ENCODE measurements at places on chromosomes 2 and 18. TPM values are rescaled to one million over a fixed set of nuclear protein-coding genes. Genes with fewer than 3 reads are reported as not detected.
A peak's percentile ranks its signal among the peaks of the same experiment; 100 is the strongest.

DNA sequence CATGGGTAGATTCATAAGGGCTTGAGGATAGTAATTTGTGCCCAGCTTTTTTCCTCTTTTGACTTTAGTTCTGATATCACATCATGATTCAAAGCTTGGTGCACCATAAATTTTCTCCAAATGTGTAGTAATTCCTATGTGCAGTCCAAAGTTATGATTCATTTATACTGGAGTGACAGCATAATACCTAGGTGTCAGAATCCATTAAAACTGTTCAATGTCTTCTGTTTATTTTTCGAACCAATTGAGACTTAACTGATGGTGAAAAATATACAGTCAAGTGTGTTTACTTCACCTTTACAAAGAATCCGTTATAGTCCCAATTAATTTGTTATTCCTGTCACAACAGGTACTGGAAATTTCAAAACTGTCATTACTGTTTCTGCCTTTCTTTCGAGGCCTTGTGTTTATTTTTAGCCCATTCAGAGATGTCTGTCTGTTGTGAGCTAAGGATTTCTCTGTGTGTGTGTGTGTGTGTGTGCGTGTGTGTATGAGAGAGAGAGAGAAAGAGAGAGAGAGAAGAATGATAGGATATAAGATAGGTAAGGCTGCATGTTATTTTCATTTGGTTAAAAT, 389.7 kb upstream of the ATP5MC3 start:
- H3K4me1 ChIP-seq = no peaks in the 10 kb centered on the region
- no peak overlapping the region for H3K4me3 ChIP-seq
- H3K27ac ChIP-seq = no peak overlapping the region
- DNase-seq = no peak
- no peaks in the 10 kb centered on the region for H3K27me3 ChIP-seq

- no peak overlapping the region for H3K27ac ChIP-seq
- H3K27me3 ChIP-seq = no peaks in the 10 kb centered on the region
- no peak for DNase-seq
Observed at GRCh38 chr2:19685731-19686130, 216.1 kb downstream of the TTC32 start.

DNA sequence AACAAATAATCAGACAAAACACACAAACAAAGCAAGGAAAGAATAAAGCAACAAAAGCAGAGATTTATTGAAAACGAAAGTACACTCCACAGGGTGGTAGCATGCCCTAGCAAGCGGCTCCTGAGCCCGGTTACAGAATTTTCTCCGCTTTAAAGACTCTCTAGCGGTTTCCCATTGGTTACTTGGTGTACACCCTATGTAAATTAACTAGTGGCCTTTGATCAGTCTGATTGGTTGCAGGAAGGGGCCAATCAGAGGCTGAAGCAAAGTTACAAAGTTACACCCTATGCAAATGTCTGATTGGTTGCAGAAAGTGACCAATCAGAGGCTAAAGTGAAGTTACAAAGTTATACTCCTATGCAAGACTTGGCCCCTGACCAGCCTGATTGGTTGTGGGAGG, 242.9 kb downstream of the LDLRAD4 start:
- H3K36me3 ChIP-seq = no peaks in the 10 kb centered on the region
- no peaks in the 10 kb centered on the region for H3K4me1 ChIP-seq
- DNase-seq = no peak
- H3K27me3 ChIP-seq = no peaks in the 10 kb centered on the region

- no peaks in the 10 kb centered on the region for H3K36me3 ChIP-seq
- H3K27ac ChIP-seq = no peak overlapping the region
- DNase-seq = no peak
- H3K4me1 ChIP-seq = no peaks in the 10 kb centered on the region
- H3K27me3 ChIP-seq = no peaks in the 10 kb centered on the region
- no peak overlapping the region for H3K4me3 ChIP-seq
Observed at GRCh38 chr2:211093743-211094303, 537.4 kb downstream of the CPS1 start.

- no peak overlapping the region for H3K4me3 ChIP-seq
- no peaks in the 10 kb centered on the region for H3K36me3 ChIP-seq
Observed at GRCh38 chr2:240219208-240219890, 78.9 kb upstream of the OTOS start.

GRCh38 chr2:207805566-207806226, 36.0 kb upstream of the FZD5 start:
- no peaks in the 10 kb centered on the region for H3K27me3 ChIP-seq
- no peak overlapping the region for H3K4me3 ChIP-seq
- no peak overlapping the region for H3K27ac ChIP-seq
- H3K4me1 ChIP-seq = peaks cover 9% of the 10 kb centered on the region

- peaks cover 11% of the 10 kb centered on the region for H3K36me3 ChIP-seq
- DNase-seq = peak; percentile 96
- H3K27ac ChIP-seq = peak overlapping the region; percentile 69
- peaks cover 24% of the 10 kb centered on the region for H3K4me1 ChIP-seq
- H3K27me3 ChIP-seq = no peaks in the 10 kb centered on the region
Observed at GRCh38 chr18:35580701-35581539, 620 bp upstream of the GALNT1 start.

DNA sequence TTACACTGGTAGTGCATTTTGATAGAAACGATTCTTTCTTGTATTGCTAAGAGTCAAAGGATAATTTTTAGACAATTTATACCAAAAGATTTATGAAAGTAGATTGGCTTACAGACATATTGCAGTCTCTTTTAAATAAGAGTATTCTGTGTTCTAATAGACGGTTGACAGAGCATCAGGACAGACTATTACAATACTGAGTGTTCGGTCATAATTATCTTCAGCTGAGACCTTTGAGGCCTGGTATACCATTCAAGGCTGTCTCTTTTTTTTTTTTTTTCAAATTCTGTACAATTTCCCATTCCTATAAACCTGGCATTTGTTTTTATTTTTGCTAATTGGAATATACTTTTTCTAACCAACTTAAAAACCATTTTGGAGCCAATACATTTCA, 140.6 kb upstream of the NOSTRIN start:
- no peaks in the 10 kb centered on the region for H3K27me3 ChIP-seq
- no peak for DNase-seq
- H3K27ac ChIP-seq = no peak overlapping the region
- H3K4me3 ChIP-seq = no peak overlapping the region
- H3K36me3 ChIP-seq = no peaks in the 10 kb centered on the region
- H3K4me1 ChIP-seq = peaks cover 11% of the 10 kb centered on the region

DNA sequence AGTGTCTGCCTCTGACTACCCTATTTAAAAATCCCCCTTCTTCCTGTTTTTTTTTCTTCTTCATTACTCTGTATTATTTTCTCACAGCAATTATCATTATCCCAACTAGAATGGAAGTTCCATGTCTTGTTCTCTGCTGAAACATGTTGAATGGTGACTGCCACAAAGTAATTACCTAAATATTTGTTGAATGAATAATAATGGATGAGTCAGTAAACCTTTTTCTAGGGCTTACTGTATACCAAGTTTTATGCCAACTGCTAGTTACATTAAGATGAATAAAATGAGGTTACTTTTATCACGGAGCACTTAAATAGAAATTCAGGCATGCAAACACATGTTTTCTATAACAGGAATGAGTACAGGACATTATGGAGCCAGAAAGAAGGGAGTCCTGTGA, 490.6 kb downstream of the THSD7B start:
- no peaks in the 10 kb centered on the region for H3K36me3 ChIP-seq
- no peak overlapping the region for H3K27ac ChIP-seq
- H3K27me3 ChIP-seq = no peaks in the 10 kb centered on the region

DNA sequence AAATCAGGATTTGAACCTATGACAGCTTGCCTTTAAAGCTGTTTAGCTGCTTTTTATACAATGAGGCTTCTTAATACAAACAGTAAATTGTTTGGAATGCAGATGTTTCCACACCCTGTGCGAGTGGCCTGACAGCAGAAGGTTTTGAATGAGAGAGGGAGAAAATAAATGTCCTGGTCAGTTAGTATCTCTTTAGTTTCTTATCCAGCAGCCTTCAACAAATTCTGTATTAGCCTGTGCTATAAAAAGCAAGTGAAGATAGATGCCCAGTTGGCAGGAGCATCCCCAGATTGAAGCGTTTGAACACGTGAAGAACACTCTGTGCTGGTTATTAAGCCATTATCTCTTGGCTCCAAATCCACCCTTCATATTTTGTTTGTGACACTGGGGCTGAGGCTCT, 70.6 kb downstream of the CERS6 start:
- H3K4me1 ChIP-seq = peaks cover 45% of the 10 kb centered on the region
- DNase-seq = no peak
- H3K27ac ChIP-seq = no peak overlapping the region
- no peak overlapping the region for H3K4me3 ChIP-seq
- no peaks in the 10 kb centered on the region for H3K36me3 ChIP-seq
- H3K27me3 ChIP-seq = no peaks in the 10 kb centered on the region

- H3K27ac ChIP-seq = peak overlapping the region; percentile 27
- H3K4me1 ChIP-seq = peaks cover 16% of the 10 kb centered on the region
- H3K27me3 ChIP-seq = peaks cover 22% of the 10 kb centered on the region
Observed at GRCh38 chr2:64405581-64406406, 48.2 kb upstream of the LGALSL start.

- no peak for DNase-seq
- H3K36me3 ChIP-seq = no peaks in the 10 kb centered on the region
- no peak overlapping the region for H3K4me3 ChIP-seq
- no peaks in the 10 kb centered on the region for H3K4me1 ChIP-seq
Observed at GRCh38 chr2:16943279-16943958, 277.8 kb upstream of the CYRIA start.

DNA sequence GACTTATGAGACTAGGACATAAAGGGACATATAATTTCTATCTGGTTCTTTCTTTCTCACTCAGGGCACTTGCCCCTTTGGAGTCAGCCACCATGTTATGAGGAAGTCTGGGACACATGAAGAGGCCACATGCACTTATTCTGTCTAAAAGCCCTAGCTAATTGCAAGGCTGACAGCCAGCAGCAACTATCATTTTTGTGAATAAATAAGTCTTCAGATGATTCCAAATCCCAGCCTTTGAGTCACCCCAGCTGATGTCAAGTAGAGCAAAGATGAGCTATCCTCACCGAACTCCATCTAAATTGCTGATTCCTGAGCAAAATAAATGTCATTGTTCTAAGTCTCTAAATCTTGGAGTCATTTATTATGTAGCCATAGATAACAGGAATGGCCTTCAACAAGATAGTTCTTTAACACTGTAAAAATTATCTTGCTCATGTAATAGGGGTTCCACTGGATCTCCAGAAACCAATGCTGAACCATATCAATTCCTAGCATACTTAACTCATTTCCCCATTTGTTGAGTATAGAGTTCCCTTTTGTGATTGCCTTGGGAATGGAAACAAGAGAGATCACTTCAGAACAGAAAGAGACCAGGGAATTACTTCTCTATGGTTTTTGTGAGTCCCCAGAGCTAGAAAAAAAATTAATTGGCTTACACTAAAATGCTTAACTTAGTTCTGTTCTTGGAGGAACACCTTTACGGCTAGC, 50.6 kb upstream of the FN1 start:
- DNase-seq = no peak
- no peaks in the 10 kb centered on the region for H3K4me1 ChIP-seq
- H3K27ac ChIP-seq = no peak overlapping the region

- DNase-seq = no peak
- H3K4me3 ChIP-seq = no peak overlapping the region
- no peak overlapping the region for H3K27ac ChIP-seq
Observed at GRCh38 chr18:45275367-45276113, 339.7 kb upstream of the SLC14A2 start.

DNA sequence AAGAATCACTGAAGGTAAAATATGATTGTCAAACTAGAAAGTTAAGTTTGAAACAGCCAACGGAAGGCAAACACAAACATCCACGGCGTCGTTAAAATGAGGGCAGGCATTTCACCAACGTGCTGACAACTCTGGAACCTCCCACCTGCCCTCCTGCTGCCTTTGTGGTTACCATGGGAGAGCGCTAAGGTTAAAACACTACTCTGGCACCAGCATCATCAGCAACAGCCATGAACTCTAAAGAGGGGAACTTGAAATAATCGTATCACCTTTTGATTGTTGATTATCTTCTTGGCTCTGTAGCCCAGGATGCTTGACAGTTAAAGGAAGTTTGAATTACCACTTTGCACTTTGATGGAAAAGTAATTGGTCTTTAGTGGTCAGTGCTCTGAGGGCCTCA, 34.7 kb downstream of the CYB5A start:
- H3K27me3 ChIP-seq = no peaks in the 10 kb centered on the region
- H3K4me3 ChIP-seq = no peak overlapping the region
- peaks cover 5% of the 10 kb centered on the region for H3K4me1 ChIP-seq
- no peak overlapping the region for H3K27ac ChIP-seq
- peaks cover 3% of the 10 kb centered on the region for H3K36me3 ChIP-seq

DNA sequence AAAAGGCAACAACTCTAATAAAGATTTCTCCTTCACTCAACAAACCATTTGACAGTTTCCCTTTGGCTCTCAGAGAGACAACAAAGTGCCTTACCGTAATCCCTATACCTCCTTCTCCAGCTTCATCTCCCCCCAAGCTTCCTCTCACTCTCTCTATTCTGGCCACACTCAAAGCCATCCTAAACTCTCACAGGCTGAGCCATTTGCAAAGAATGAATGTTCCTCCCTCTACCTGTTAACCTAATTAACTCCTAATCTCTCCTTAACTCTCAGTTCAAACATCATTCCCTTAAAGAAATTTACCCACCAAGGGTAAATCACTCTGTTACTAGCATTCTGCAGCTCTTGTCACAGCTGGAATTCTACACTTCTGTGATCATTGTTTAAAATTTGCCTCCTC, 38.2 kb downstream of the GFPT1 start:
- no peak overlapping the region for H3K4me3 ChIP-seq
- H3K27ac ChIP-seq = no peak overlapping the region
- no peaks in the 10 kb centered on the region for H3K4me1 ChIP-seq
- no peaks in the 10 kb centered on the region for H3K27me3 ChIP-seq
- peaks cover 95% of the 10 kb centered on the region for H3K36me3 ChIP-seq

GRCh38 chr2:3009005-3009404, 368.6 kb downstream of the EIPR1 start:
- H3K27ac ChIP-seq = no peak overlapping the region
- H3K36me3 ChIP-seq = no peaks in the 10 kb centered on the region
- H3K4me3 ChIP-seq = no peak overlapping the region
- no peaks in the 10 kb centered on the region for H3K27me3 ChIP-seq

Gene SLC35F6
- total RNA-seq = 82.8 TPM

Gene PLCL1
- 3.2 TPM for total RNA-seq

Gene ARL6IP6
- total RNA-seq = 20.6 TPM

Gene POTEC
- 0.36 TPM for total RNA-seq

Gene DLGAP1
- total RNA-seq = not detected

Gene SNORC
- 0.72 TPM for total RNA-seq

Gene HOXD4
- 1.2 TPM for total RNA-seq

Gene ELOA2
- not detected for total RNA-seq
